ENCODE measurements at places on chromosomes 4 and X.

- no peak for DNase-seq
Observed at GRCh38 chr4:7238300-7238960, 46.1 kb downstream of the SORCS2 start.

DNA sequence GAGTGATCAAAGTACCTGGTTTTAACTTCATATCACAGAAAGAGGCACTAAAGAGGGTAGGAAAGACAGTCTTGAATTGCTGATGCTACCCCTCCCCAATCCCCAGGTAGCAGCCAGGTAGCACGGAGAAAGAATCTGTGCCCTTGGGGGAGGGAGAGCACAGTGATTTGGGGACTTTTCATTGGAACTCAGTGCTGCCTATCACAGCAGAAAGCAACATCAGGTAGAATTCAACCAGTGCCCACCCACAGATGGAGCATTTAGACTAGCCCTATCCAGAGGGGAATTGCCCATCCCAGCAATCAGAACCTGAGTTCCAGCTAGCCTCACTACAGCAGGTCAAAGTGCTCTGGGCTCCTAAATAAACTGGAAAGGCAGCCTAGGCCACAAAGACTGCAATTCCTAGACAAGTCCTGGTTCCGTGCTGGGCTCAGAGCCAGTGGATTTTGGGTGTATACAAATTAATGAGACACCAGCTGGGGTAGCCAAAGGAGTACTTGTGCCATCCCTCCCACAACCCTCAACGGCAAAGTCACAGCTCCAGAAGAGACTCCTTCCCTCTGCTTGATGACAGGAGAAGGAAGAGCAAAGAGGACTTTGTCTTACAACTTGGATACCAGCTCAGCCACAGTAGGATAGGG is 228.1 kb downstream of the THOC2 start:
- DNase-seq: no peak

DNA sequence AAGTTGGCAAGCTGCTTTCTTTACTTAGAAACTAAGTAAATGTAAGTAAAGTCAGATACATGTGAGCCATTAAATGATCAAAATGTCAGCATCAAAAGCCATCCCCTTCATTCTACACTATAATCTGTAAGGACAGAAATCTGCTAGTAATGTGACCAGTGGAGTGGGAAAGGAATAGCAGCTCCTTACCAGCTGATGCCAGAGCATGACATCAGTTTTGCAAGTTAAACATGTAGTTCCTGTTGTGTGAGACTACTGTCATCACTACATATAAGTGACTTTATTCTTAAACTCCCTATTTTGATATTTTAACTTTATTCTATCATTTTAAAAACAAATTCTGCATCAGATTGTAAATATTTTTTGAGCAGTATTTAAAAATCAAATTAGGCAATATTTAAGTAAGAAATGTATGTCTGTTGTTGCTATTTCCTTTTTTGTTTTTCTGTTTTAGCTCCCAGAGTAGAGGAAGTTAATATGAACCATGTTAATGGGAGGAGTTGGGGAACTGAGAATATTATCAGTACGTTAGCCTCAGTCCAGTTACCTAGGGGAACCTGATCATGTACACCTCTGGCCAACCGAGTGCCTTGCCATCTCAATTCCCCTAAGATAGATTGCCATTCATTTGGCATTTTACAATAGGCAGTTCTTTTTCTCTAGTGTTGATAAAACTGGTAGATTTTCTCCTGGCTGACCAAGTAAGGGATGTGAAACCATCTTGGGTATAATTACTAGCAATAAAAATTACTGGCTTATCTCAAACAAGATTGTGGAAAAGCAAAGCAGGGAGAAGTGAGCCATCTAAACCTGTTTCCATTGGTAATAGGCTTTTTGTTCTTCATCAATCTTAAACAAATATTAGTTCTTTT is 34.7 kb downstream of the CCNI start:
- DNase-seq: no peak

- DNase-seq: no peak
Observed at GRCh38 chr4:141458501-141458900, 177.9 kb upstream of the IL15 start.

DNA sequence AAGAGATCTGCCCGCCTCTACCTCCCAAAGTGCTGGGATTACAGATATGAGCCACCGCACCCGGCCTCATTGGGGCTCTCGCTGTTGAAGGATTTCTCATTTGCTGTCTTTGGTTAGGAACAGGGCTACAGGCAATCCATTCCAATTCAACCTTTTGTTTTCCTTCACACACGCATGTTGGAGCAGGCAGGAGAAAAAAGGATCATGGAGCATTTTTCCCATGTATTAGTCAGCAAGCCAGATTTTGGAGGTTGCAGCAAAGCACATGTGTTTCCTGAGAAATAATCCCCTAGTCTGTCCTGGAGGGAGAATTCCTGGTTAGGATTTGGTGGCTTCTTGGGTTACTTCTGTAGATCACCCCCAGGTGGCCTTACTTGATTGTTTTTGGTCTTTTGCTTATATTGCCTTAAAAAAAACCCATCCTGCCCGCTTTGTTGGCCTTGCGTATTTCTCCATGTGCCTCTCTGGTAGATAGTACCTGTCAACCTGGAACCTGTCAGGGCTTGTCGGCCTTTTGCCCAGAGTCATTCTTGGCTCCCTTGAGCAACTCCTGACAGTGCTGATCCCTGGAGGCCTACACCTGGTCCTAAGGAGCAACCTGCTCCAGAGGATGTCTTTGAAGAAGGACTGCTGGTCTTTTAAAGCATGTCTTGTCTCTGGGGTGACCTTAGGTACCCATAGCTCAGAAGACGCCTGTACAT is 82.4 kb upstream of the CLCN4 start:
- no peak for DNase-seq

- no peak for DNase-seq
Observed at GRCh38 chrX:108361316-108361715, 76.9 kb downstream of the COL4A6 start.

GRCh38 chr4:8419222-8420041 is 21.1 kb downstream of the ACOX3 start:
- no peak for DNase-seq

All from SIG-M5 (cell line).